Cortex of kidney (tissue), 1 donor: ENCODE measurements at places on chromosomes 3 and 15.

GRCh38 chr3:13234666-13235065 lies 161.4 kb upstream of the IQSEC1 start:
- no peak for DNase-seq

- DNase-seq, result no peak
These were observed 29.3 kb downstream of the SPSB4 start for GRCh38 chr3:141080431-141080830.

GRCh38 chr15:25176616-25176923 lies 221.8 kb downstream of the SNRPN start:
- no peak for DNase-seq

GRCh38 chr3:127015282-127016042 lies 32.5 kb downstream of the PLXNA1 start:
- no peak for DNase-seq

GRCh38 chr3:171646357-171647133 lies 163.7 kb downstream of the PLD1 start:
- no peak for DNase-seq

GRCh38 chr3:1380926-1381646 lies 288.3 kb downstream of the CNTN6 start:
- no peak for DNase-seq

DNA sequence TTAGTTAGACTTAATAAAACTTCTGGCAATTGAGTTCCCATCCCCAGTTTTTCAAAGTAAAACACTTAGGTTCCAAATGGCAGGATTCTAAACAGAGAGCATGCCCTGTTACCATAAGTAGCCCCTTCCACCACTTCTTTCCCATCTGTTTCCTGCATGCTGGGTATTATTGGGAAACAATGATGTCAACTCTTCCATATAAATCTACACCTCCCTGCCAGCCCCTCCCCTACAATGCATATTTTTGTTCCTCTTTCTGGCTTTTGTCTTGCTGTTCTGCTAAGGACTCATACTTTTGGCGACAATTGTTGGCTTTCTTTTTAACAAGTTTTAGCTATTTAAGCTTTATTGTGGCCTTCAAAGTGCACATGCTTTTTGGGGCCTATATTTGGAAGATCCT lies 11.1 kb downstream of the ARHGAP31 start:
- no peak for DNase-seq

- no peak for DNase-seq
These were observed 323.5 kb downstream of the UACA start for GRCh38 chr15:70439880-70440279.

DNA sequence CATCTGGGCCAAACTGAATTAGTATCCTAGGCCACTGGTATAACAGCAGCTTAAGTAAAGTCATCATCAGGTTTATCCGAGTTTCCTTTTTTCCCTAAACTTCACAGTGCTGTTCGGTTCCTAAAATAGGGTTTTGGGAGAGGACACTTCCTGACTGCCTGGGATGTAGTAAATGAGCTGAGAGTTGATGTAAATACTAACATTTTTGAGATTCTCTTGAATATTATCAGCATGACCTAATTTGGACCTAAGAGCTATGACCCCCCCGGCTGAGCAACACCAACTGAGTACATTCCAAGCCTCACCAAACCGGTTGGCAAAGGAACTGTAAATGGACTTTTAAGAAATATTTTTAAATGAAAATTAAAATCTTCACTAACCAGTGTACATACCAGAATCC lies 78.8 kb downstream of the IL5RA start:
- no peak for DNase-seq

GRCh38 chr3:21520106-21520963 lies 230.7 kb downstream of the ZNF385D start:
- DNase-seq, result no peak

DNA sequence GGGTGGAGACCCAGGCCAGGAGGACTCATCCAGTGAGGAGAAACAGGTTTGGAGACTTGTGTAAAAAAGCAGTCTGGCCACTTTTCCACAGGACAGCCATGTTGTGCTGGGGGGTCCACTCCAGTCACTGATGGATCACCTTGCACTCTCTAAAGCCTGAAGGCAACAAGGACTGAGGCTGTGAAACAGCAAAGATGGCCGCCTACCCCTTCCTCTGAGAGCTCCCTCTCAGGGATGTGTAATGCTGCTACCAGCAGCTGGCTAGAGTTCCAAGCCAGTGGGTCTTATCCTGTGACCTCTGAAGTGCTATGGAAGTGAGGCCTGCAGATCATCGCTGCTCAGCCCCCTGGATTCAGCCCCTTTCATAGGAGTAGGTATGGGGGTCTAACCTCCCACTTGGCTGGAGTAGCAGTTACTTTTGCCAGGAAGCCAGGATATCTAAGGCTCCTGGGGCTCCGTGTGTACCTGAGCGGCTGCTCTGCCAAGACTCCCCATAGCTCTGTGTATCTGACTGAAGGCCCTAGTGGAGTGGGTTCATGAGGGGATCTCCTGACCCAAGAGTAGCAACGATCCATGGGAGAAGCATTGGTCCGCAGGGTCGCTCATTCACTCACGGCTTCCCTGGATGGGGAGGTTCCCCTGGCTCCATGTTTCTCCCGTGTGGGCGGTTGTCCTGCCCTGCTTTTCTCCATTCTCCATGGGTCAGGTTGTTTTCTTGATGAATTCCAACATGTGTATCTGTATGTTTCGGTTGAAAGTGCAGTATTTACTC lies 69.9 kb upstream of the TNFSF10 start:
- DNase-seq, result no peak

DNA sequence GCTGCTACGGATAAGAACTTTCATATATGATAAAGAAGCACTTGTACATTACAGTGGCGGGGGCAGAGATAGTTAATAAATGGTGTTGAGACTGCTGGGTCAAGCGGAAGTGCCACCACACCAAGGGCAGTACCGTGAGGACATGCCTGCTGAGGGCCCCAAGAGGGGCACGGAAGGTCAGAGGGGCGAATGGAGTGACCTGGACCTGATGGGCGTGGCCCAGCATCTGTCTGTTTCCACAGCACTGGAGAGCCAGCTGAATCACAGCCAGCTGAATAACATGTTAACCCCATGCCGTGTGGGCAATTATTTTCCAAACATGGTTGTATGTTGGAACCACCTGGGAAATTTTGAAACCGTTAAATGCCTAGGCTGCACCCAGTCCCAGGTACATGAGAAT lies 37.2 kb downstream of the ANKDD1A start:
- DNase-seq, result no peak

DNA sequence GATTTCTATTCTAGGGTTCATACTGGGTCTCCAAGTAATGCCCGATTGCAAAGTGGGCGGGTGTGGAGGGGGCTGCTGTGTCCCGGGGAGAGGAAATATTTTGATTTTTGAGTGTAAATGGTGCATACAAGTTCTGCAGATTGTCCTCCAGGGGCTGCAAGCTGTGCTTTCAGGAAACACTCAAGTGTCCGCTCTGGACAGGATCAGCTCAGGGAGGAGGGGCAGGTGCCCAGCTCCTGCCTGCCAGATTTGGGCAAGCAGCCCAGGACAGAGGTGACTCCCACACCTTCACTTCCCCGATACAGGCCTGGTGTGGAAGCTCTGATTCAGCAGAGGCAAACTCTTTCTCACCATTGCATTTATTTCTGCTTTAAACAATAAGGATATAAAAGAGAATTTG lies 142.7 kb downstream of the ALDH1A2 start:
- no peak for DNase-seq
